ENCODE measurements at places on chromosomes 5 and 9.

DNA sequence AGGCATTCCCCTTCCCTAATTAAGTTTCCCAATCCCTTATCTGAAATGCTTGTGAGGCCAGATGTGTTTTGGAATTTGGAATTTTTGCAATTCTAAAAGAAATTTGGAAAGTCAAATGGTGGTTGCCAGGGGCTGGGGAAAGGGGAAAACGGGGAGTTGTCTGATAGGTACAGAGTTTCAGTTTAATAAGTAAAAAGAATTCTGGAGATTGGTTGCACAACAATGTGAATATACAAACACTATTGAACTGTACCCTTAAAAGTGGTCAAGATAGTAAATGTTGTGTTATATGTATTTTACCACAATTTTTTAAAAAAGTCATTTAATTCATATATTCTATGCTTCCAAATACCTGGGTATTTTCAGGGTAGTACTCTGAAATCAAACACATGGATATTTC, 154.5 kb downstream of the ADAMTS12 start:
- no peak for DNase-seq

DNA sequence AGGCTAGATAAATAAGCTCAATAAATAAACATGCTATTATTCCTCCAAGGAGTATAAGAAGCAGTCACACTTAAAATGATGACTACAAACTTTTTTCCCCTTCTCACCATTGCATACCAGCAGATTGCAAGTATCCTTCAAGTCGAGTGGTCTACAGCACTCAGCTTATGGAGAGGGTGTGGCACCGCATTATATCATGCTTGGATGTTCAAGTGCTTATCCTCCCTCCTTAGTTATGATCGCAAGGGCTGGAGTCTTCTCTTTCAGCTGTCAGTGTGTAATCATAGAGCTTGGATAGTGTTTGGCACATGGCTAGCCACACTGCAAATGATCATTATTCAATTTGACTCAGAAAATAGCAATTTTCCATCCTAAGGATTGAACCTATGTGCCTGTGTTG, 124.0 kb downstream of the CARTPT start:
- DNase-seq: no peak

GRCh38 chr9:93057703-93058354, 672 bp upstream of the SUSD3 start:
- DNase-seq: no peak

DNA sequence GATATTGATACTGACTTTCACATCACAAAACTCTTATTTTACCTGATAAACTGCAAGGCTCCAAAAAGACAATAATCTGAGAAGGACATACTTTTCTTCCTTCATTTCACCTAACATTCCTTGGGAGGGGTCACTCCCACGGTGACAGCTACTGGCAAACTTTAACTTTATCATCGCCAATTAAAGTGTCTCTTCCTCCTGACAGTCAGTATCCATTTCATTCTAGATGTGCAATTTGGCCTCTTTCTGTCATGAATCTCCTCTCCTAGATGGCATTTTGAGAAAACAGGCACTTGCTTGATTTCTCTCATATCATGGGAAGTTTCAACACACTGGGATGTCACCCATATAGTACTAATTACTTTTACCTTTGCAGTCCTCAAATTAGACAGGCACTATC, 413.5 kb upstream of the CCNG1 start:
- DNase-seq: no peak

GRCh38 chr5:151475388-151475787, 28.0 kb downstream of the SLC36A1 start:
- no peak for DNase-seq

- DNase-seq: peak; percentile 86
These were observed 19.4 kb downstream of the GBGT1 start for GRCh38 chr9:133144142-133144903.

GRCh38 chr5:10106806-10107205, 142.9 kb downstream of the ATPSCKMT start:
- DNase-seq: no peak

DNA sequence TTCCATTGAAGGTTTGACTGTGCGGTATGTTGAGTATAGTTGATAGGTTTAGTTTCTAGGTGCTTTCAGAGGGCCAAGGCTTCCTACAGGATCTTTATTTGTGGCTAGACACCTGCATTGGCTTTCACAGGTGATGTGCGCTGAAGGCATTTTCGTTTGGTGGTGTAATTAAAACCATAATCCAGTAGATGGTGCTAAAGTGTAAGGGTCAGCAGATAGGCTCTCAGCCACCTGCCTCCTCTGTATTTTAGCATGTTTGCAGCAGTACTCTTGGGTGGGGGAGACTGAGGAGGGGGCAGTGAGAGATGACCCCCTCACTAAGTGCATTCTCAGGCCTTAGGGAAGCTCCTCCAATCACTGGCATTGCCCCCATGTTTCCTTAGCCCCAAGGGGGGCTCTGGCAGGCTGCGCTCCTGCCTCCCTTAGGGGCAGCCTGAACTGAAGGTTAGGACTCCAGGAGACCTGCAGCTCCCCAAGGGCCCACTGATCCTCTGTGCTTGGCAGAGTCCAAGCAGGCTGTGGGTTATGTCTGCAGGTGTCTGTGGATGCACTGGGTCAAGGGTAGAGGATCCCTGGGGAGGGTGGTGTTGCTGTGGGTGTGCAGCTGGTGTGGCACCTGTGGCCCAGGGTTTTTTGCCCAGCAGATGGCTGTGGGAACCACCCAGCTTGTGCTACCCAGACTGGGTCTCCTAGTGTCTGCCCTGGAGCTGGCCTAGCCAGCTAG, 23.4 kb downstream of the CDK20 start:
- DNase-seq: no peak

- no peak for DNase-seq
These were observed 1416.1 kb upstream of the CDH6 start for GRCh38 chr5:29777373-29777772.

DNA sequence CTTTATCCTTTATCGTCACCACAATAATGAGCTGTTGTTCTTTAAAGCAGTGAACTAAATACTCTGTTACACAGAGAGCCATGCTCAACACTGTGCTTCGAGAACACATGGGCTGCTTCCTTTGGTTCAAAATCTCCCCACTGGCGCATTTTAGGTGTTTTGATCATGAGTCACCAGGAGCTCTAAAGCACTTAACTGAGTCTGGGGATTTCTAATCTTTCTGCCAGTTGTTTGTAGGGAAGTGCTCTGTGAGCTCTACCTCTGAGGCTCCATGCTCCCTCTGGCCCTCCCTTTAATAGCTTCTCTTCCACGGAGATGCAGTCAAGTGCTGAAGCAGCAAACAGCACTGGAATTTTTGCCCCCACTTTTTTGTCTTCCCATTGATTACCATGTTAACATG, 17.0 kb downstream of the ERAP2 start:
- no peak for DNase-seq

DNA sequence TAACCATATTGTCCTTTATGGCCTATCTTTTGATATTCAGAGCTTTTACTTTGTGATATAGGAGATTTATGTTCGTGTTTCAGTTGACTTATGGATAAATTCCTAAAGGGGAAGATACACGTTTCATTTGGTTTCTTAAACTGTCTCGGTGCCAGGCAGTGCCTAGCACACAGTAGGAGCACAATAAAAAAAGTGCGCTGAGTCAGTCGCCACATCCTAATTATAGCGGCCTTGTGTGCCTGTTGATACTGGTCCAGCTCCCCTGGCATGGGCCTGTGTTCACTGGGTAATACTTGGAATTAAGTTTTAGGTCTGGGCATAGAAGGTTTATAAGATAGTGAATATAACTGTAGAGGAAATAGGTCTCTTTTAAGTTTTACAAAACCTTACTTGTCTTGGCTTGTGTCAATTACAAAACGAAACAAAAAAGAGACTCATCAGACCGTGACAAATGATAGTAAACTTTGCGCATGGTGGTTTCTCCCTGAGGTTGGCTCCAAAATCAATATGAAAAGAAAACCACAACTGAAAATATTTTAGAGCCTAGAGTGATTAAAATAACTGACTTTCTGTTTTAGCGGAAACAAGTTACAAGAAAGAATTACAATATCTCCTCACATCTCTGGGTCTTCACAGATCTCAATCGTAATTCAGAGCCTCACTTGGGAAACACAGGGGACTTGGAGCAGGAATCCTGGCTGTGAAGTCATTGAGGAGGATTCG, 84.8 kb downstream of the MVB12B start:
- no peak for DNase-seq

GRCh38 chr5:172731680-172732074, 39.3 kb downstream of the DUSP1 start:
- DNase-seq: no peak

DNA sequence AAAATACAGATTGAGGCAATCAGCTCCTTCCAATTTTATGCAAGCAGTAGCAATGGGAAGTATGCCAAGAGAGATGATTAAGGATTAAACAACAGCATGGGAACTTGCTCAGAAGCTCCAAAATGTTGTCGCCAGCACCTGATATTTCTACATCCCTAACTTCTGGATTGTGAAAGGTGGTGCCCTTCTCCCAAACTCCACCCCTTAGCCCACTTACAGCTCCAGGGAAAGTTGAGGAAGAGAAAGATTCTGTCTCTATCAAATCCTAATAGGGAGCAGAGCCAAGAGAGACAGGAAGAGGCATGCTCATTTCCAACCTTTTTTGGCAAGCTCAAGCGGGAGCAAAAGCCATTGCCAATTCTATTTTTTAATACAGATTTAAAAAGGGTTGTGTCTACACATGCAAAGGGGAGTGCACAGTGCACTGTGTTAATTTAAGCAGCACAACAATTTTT, 92.4 kb upstream of the NR3C1 start:
- DNase-seq: no peak

- no peak for DNase-seq
These were observed 303.9 kb downstream of the TRIM32 start for GRCh38 chr9:116991051-116991450.

DNA sequence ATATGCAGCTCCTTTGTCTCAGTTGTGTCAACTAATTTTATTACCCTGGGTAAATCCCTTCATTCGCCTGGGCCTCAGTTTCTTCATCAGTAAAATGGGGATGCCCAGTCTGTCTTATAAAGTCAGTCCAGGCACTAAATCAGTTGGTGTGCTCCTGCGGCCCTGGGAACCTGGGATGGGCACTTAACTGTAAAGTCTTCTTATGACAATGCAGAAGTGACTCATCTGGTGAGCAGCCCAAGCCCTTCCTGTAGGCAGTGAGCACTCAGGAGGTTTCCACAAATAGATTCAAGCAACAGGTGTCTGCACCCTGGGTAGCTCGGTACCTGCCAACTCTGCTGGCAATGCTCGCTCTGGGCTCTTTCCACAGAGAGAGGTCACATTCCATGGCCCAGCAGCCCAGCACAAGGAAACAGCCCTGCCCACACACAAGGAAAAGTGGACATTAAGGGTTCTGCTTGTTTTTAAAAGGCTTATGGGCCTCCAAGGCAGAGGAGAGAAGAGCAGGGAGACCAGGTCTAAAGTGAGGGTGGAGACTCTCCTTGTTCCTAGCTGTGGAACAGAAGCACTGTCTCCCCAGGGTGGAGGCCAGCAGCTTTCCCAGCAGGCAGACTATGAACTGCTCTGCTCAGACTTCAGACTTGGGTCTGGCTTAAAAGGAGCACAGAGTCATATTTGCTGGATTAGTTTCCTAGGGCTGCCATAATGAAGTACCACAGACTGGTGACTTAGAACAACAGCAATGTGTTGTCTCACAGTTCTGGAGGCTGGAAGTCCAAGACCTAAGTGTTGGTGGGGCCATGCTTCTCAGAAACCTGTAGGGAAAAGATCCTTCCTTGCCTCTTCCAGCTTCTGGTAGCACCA, 89.7 kb upstream of the ADRA1B start:
- no peak for DNase-seq

DNA sequence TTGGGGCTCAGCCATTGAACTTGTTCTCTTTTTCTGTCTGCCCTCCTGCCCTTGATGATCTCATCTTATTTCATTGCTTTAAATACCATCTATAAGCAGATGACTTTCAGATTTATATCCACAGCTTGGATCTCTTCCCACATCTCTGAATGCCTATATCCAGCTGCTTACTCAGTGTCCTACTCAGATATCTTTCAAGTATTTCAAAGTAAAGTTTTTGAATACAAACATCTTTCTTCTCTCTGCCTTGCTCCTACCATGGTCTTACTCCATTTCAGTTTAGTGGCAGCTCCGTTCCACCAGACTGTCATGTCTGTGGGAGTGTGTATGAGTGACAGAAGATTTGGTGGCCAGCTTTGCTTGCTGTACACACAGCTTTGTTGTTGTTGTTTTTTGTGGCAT, 59.7 kb downstream of the ERBIN start:
- no peak for DNase-seq

- DNase-seq: no peak
These were observed 168.9 kb downstream of the PAPPA start for GRCh38 chr9:116322521-116322920.

DNA sequence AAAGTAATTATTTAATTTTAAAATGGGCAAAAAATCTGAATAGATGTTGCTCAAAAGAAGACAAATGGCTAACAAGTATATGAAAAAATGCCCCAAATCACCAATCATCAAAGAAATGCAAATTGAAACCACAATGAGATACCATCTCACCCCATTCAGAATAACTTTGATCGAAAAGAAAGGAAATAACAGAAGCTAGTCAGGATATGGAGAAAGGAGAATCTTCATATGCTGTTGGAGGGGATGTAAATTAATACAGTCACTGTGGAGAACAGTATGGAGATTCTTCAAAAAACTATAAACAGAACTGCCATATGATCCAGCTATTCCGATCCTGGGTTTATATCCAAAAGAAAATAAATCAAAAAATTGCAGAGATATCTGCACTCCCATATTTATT, 418.5 kb upstream of the RGMB start:
- DNase-seq: no peak

DNA sequence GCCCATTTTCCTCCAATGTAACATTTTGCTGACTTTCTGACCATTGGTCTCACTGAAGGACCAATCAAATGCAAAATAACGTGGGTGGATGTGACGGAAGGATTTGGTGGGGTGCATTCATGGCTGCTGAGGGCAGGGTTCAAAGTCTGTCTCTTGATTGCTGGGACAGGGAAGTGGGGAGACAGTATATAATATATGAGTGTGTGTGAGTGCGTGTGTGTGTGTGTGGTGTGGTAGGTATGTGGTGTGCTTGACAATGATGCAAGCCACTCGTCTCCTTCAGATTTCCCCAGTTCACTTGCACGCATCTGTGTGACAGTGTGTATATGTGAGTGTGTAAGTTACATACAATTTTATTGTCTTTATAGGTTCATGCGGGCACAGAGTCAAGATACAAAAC, 477.3 kb downstream of the DIRAS2 start:
- no peak for DNase-seq

DNA sequence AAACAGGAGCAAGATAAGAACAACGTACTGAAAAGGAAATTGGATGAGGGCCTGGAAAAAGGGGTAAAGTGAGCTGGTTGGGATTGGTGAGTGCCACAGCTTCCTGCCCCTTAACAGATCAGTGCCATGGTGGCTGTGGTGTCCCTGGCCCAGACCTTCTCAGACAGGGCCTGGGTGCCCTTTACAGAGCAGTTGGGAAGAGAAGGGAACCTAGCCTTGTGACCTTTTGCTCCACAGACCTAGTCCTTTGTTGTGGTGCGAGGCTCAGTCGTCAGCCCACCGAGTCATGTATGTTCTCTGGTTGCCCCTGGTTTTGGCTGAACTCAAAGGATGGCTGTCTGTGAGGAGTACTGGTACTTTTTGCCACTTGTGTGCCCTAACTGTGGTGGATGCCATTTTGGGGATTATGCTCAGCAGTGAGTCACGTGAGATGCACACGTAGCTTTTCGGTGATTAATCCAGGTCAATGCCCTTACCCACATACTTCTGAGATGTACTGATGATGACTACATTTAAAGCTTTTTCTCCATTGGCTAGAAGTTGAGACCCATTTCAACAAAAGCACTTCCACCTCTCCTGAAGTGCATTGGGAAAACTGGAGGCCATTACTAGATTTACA, 48.4 kb downstream of the EXOSC2 start:
- DNase-seq: no peak

Data from stimulated activated CD4-positive, alpha-beta T cell treated with anti-CD3 and anti-CD28 coated beads, TNF-alpha, amount 100 ng/mL, for 24 hours (primary cell).